ENCODE measurements at places on chromosomes 1 and 21.

- DNase-seq = no peak
Observed at GRCh38 chr1:156148216-156148615, 5.2 kb upstream of the SEMA4A start.

- no peak for DNase-seq
Observed at GRCh38 chr1:1256956-1257871, 10.7 kb upstream of the C1QTNF12 start.

DNA sequence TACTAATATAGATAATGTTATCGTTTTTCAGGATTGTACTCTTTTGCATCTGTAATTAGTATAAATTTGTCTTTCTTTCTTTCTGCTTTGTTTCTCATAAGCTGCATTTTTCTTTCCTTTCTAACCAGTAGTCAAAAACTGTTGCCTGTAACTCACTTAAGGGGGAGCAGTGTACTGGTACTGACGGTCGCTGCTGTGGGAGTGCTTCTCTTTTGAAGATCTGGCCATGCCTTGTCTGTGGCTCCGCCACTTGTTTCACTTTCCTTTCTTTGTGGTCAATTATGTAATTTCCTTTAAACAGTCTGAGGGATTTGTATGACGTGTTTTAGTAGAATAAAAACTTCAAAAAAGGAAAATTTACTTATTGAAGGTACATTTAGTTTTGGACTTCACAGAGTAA, 37.0 kb downstream of the MIA3 start:
- DNase-seq = peak; percentile 42

DNA sequence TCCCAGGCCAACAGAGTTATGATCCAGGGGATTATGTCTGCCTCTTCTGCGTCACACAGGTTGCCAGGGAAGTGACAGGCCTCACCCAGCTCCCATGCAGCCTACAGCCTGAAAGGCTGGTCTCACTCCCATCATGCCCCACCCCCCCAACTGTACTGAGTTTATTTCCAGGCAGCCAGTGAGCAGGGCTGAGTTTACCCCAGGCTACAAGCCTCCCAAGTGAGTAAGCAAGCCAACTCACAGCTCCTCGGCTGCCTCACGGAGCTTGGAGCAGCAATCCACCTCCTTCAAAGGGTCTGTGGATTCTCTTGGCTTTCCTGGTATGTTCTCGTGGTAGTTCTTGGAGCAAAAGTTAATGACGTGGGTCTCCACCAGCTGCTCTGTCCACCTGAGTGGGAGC, 1147.6 kb upstream of the ADGRL4 start:
- DNase-seq = no peak

DNA sequence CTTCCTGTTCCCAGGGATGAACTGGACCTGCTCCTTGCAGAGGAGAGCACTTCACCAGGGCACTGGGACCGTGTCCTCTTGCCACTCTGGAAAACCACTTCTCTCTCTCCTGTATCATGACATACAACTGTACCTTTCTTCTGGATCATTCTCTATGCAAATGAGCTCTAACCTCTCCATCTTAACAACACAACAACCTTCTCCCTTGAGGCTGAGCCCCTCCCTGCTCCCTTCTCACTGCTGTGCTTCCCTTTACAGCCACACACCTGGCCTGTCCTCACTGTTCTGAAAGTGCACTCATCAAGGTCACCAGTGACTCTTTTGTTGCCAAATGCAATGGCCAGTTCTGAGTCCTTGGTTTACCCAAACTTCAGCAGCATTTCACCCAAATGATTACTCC, 54.5 kb upstream of the MRPS6 start:
- no peak for DNase-seq

DNA sequence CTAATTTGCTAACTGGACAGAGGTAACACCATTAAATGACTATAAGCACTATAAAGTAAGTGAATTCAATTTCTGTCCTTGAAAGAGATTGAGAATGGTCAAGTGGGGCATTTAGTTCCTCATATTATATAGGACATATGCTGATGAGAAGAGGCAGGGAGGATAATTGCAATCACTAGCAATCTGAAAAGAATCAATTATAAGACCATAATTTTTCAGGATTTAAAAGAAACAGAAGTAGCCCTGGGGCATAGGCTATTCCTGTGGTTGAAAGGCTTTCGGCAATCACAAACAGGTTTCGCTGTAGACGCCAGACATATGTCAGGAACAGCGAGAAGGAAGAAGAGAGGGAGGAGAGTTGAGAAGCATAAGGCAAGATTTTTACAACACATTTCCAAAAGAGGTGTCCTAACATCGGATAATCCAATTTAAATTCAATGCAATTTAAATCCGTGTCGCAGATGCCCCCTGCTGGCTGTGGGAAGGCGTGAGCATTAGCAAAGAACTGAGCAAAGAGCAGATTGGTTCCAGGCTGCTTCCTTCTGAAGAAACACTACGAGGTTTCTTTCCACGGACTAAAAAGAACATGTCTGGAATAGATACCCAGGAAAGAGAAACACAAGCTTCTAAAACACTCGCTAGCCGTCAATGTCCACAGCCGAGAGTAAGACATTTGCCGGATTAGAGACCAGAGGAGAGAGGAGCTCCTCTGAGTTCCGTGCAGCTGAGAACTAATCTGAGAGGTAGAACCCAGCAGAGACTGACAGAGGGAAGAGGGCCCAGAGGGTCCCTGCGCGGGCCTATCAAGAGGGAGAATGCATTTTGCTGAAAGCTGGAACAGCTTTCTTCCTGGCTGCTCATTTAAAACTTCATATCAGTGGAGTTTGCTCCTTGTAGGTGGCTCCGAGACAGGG, 27.9 kb downstream of the RGS5 start:
- peak; percentile 14 for DNase-seq

- no peak for DNase-seq
Observed at GRCh38 chr1:121471523-121471922, 286.7 kb downstream of the SRGAP2C start.

- DNase-seq = no peak
Observed at GRCh38 chr1:223711173-223711572, 1.2 kb upstream of the CAPN2 start.

DNA sequence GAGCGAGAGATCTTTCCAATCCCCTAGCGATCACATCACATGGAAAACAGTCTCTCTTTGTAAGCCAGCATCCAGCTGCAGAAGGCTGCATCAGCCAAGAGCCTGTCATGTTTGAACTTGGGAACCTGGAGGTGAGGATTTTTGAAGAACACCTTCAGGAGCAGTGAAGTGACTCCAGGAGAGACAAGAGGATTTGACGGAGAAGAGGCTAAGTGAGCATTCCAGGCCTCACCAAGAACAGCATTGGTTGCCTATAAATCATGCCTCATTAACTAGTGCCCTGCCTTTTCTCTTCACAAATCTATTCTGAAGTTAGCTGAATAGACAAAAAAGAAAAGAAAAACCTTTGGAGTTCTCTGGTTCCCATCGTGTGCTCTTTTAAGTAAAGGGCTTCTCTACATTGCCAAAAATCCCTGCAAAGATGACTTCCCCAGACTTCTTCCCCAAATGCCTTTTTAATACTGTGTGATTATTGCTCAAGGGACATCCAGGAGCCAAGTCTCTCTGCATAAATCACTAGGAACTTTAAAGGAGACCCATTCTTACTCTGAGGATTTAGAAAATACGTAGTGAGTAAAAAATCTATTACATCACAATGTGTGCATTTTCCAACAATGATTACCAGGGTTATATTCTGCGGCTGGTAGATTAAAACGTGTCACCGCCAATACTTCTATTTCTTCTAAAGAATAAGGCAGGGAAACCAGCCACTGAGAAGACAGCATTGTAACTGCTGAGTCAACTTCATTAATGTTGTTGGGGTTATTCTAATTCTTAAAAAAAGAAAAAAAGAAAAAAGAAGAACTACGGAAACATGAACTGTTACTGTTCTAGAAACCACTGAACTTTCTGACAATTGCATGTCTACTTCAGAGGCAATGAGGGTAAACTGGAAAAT, 95.2 kb downstream of the KIF14 start:
- no peak for DNase-seq

DNA sequence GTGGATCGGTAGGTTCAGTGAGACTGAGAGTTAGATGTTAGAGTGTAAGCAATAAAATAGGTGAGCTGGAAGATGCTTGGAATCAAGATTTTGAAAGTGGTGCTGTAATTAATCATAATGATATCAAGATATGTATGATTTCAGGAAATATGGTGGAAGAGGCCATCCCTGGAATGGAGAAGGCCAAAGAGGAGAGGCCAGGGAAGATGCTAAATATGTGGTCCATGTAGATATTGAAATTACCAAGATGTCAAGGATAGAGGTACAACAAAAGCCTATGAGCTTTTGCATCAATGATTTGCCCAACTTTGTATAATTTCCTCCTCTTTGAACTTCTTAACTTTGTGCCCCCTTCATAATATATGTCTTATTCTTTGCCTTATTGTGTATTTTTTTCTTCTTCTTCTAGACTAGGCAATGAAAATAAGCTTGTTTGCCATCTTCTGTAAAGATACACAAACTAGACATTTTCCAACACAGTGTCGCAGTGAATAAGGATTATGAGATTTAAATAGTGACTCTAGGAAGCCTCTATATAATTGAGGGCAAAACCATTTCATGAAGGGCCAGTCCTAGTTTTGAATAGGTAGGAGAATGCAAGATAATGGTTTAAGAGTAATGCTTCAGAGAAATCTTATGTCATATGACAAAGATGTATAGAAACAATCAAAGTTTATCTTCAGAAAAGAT, 8.9 kb downstream of the PTGS2 start:
- DNase-seq = no peak

GRCh38 chr1:44700573-44700972, 26.1 kb downstream of the ARMH1 start:
- no peak for DNase-seq

GRCh38 chr1:30732277-30732996, 9.1 kb upstream of the MATN1 start:
- DNase-seq = no peak

- DNase-seq = no peak
Observed at GRCh38 chr21:44290327-44291077, 4.8 kb downstream of the AIRE start.

DNA sequence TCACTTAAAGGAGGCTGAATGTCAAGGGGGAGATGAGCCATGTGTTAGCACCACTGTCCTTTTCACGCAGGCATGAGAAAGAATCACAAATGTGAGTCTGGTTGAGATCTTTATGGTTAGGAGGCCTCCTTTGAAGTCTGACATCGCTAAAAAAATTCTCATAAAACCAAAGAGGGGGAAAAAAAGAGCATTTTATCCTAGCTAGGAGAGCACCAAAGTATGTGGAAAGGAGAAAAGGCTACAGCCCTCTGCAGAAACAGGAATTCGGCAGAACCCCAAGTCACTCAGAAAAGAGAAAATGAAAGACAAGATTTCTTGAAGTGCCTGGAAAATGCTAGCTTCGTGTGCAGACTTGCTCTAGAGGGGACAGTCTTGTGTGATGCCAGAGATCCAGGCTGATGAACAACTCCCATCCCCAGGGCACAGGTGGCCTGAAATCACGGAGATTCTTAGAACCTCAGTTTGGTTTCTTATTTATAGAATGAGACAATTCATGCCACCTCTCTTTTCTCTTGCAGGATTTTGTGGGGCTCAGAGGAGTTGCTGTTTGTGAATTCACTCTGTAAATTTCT, 61.5 kb downstream of the RUNX1 start:
- DNase-seq = no peak

DNA sequence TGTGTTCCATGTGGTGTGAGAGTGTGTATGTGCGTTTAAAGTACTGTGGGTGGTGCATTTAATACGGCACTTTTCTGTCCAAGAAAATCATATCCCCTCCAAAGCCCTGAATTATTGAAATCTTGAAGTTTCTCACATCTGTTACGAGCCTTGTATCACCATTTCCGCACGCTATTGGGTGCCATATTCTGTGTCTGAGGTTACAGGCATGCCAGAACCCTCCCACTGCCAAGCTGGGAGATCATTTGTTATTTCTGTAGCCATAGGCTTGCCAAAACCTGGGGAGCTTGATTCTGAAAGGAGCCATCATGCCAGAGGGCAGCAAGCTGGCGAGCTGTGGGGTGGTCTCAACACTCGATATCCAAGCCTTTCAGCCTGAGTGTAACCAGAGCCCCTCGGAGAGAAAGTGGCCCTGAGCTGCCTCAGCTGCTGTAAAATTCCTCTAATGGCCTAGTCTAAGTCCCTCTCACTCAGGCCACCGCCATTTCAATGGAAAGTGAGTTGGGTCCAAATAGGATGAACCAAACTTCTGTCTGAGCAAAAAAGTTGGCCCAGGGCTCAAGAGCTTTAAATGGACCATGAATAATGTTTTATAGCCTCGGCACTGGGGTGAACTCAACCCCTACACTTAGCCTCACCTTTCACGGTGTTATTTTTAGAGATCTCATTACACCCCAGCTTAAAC, 298.4 kb upstream of the DUSP10 start:
- DNase-seq = no peak

- no peak for DNase-seq
Observed at GRCh38 chr1:26181586-26182382, 4.5 kb downstream of the CNKSR1 start.

GRCh38 chr1:20095564-20096434, 23.5 kb downstream of the PLA2G2D start:
- no peak for DNase-seq

- DNase-seq = no peak
Observed at GRCh38 chr1:9406111-9406510, 113.4 kb downstream of the SPSB1 start.

DNA sequence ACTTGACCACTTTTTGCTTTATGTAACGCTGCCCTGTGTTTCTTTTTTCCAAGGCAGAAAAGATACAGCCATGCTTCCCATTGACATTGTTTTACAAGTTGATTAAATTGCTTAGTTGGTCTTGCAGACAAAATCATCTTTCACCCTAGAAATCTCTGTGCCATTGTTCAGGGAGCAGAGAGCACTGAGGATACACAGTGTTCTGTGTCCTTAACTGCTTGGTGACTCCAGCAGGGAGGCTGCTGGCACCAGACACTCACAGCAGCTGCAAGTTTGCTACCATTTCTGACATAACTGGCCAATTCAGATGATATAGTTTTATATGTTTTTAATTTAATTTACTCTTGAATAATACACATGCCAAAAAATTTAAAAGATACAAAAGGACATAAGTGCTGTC, 118.7 kb downstream of the RGS2 start:
- DNase-seq = no peak
